ENCODE measurements at places on chromosomes 12 and 14. TPM values are rescaled to one million over a fixed set of nuclear protein-coding genes. Genes with fewer than 3 reads are reported as not detected.

FSCB gene
- polyA plus RNA-seq = not detected

FOS gene
- 62.2 TPM for polyA plus RNA-seq

DNA sequence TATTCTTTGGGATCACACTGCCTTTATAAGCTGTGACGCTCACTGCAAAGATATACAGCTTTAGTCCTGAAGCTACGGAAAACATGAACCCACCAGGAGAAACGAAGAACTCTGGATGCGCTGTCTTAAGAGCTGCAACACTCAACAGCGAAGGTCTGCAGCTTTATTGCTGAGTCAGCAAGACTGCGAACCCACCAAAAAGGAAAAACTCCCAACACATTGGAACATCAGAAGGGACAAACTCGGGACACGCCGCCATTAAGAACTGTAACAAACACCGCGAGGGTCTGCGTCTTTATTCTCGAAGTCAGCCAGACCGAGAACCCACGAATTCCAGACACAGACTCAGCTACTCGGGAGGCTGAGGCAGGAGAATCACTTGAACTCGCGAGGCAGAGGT is 9.2 kb upstream of the VWF start:
- no peak overlapping the region for H3K27ac ChIP-seq
- no peaks in the 10 kb centered on the region for H3K27me3 ChIP-seq
- no peak for DNase-seq

GRCh38 chr14:72462056-72462455 is 431.8 kb downstream of the DPF3 start:
- H3K27me3 ChIP-seq = no peaks in the 10 kb centered on the region
- H3K36me3 ChIP-seq = no peaks in the 10 kb centered on the region
- DNase-seq = no peak
- H3K27ac ChIP-seq = no peak overlapping the region
- no peak overlapping the region for H3K4me3 ChIP-seq
- no peaks in the 10 kb centered on the region for H3K4me1 ChIP-seq

DNA sequence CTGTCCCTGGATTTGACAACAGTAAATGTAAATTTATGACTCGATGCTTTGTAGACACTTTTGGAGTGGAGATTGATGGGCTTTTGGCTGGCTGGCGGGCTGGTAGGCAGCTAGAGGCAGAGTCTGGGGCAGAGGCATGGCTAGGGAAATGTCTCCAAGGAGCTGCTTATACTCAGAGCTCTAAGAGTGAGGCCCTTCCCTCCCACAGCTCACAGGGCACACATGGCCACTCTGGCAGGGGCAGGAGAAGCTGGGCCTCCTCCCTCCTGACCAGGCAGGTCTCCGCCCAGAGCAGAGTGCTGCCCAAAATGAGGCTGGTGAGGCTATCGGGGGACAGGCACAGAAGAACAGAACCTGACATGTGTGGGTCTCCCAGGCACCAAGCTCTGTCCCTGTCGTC is 67.5 kb downstream of the GALNT16 start:
- H3K4me1 ChIP-seq = no peaks in the 10 kb centered on the region
- no peaks in the 10 kb centered on the region for H3K36me3 ChIP-seq
- no peak overlapping the region for H3K4me3 ChIP-seq
- no peak overlapping the region for H3K27ac ChIP-seq

Measured in stomach (tissue), 19 donors.